ENCODE measurements at places on chromosomes 3 and 15. TPM values are rescaled to one million over a fixed set of nuclear protein-coding genes. Genes with fewer than 3 reads are reported as not detected.

AMT gene
- total RNA-seq, result 1.9 TPM

HCN4 gene
- not detected for total RNA-seq

CLDND1 gene
- total RNA-seq, result 82.9 TPM

ACVR2B gene
- total RNA-seq, result 1.1 TPM

LRRC31 gene
- total RNA-seq, result not detected

HIGD2B gene
- total RNA-seq, result not detected

ATP13A5 gene
- total RNA-seq, result not detected

INSYN1 gene
- 0.08 TPM for total RNA-seq

IRAK2 gene
- 29.7 TPM for total RNA-seq

GOLGA8S gene
- not detected for total RNA-seq

ALPK3 gene
- total RNA-seq, result 0.08 TPM

SYNPR gene
- not detected for total RNA-seq

CGNL1 gene
- total RNA-seq, result under 0.01 TPM

CCR9 gene
- total RNA-seq, result not detected

CPOX gene
- total RNA-seq, result 29.8 TPM

GAP43 gene
- total RNA-seq, result not detected

FES gene
- 1.9 TPM for total RNA-seq

DPPA4 gene
- total RNA-seq, result not detected

MED12L gene
- total RNA-seq, result not detected

CEMIP gene
- 1.1 TPM for total RNA-seq

GOLGA8T gene
- not detected for total RNA-seq

USF3 gene
- 8.4 TPM for total RNA-seq

ROBO1 gene
- total RNA-seq, result 16.6 TPM

GOLGA8B gene
- 8.8 TPM for total RNA-seq

RGMA gene
- 0.55 TPM for total RNA-seq
